Left renal pelvis (tissue), 4 donors: ENCODE measurements at places on chromosomes 3 and 15. TPM values are rescaled to one million over a fixed set of nuclear protein-coding genes. Genes with fewer than 3 reads are reported as not detected.

DNA sequence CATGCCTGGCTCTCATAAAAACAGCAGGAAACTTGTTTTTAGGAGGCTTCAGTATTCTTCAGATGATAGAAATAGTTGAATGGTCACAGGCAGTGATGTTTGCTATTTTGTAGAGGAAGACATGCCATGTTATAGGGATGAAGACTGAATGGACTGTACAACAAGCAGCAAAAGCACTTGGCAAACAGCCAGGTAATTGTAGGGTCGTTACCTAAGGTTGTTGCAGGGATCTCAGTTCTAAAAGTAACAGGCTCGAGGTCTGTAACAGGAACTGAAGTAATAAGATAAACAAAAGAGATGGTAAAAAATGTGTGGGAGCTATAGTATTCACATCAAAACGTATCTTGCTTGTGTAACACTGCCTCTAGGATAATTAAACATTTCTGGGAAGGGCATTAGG lies 116.3 kb downstream of the TFG start:
- no peak for DNase-seq

- peak; percentile 19 for DNase-seq
These were observed 808 bp downstream of the GK5 start for GRCh38 chr3:142224482-142225072.

DNA sequence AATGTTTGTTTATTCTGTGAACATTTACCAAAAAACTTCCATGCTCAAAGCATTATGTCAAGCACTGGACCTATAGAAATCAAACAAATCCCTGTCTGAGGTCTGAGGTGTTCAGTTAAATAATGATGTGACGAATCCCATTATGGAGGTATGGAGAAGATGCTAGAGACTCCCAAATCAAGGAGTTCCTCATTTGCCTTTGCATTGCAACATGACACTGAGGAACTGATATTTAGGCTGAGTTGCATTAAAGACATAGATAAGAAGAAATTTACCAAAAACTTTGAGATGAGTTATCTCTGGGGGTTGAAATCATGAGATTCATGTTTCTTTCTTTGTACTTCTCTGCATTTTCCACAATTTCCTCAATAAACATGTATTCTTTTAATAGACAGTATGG lies 16.0 kb downstream of the CD200 start:
- DNase-seq: no peak

Gene ISLR
- polyA plus RNA-seq: 72.9 TPM

DNA sequence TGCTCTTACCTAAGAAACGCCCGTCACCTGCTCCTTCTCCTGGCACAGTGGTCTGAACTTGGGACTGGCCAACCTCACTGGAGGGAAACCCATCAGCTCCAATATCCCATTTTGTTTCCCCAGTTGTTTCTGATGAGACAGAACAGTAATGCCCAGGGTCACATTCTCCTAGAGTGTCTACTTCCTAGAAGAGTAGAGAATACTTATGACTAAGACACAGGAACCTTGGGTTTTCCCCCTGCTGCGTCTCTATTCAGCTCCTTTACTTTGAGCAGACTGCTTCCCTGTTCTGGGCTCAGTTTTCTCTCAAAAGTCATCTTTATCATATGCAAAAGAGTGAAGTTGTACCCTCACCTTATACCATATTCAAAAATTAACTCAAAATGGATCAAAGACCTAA lies 79.4 kb downstream of the POLR2M start:
- no peak for DNase-seq

Gene SYNPR
- polyA plus RNA-seq: 0.06 TPM

- DNase-seq: no peak
These were observed 12.1 kb downstream of the B3GNT5 start for GRCh38 chr3:183265157-183265642.

Gene CPNE9
- 0.15 TPM for polyA plus RNA-seq

GRCh38 chr3:49868862-49869466 lies 742 bp downstream of the CAMKV start:
- DNase-seq: no peak

- no peak for DNase-seq
These were observed 272.8 kb upstream of the ARRDC4 start for GRCh38 chr15:97687654-97688053.

Gene STRA6
- 57.7 TPM for polyA plus RNA-seq

Gene CLDN16
- 34.7 TPM for polyA plus RNA-seq
